ENCODE measurements at places on chromosomes 7 and 10.

GRCh38 chr7:159042103-159042502 lies 102.6 kb downstream of the VIPR2 start:
- no peak for DNase-seq

GRCh38 chr7:158991824-158992621 lies 135.7 kb downstream of the DYNC2I1 start:
- no peak for DNase-seq

- DNase-seq = no peak
These were observed 9.8 kb upstream of the SHTN1 start for GRCh38 chr10:117014835-117015234.

DNA sequence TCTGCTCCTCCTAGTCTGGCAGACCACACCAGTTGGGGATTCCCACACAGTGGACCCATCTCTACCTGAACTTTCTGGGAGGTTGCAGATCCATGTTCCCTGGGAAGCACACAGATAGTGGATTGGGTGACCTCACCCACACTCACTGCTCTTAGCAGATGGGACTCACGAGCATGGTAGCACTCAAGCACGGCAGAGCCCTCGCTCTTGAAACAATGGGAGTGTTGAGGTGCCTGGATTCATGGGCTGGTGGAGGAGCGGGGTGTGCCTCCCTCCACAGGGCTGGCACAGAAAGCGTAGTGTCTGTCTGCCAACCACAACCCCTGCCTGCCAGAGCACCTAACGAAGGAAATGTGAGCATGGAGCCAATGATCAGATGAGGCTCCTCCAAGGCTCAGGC lies 568.0 kb downstream of the POM121L12 start:
- no peak for DNase-seq

All from stimulated activated CD8-positive, alpha-beta memory T cell treated with anti-CD3 and anti-CD28 coated beads, Interleukin-15, amount 100 ng/mL, for 24 hours (primary cell).